AML-193 (cell line): ENCODE measurements at places on chromosomes 13 and 19.

DNA sequence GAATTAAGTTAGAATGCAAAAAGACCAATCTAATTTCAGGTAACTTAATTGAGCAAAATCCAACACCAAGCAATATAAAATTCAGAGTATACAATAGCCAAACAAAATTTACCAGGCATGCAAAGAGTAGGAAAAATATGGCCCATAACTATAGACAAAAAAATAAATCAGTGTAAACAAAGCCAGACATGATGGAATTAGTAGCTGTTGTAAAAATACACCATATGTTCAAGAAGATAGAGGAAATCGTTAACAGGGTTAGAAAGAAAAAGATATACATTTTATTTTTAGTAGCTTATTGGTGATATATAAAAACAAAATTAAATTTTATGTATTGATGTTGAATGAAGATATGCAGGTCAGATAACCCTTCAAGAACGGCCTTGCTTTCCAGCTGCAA, 621.1 kb upstream of the MIR17HG start:
- no peak for DNase-seq

DNA sequence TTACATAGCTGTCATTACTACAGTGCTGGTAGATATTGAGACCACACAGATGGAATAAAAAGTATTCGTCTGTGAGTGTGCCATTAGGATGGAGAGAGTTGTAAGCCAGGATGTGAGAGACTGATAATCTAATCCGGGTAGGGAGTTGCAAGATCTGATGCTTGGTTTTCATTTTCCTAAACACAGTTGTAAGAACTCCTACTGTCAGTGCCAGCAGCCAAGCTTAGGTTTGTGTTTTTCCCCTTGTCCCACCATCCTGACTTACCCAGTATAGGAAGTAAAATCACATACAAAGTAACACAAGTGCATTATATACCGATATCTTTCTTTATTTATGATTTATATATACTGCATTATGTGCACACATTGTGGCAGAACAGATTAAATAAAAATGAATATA, 726.4 kb upstream of the PCDH20 start:
- DNase-seq: no peak

GRCh38 chr19:56111601-56112312, 9.3 kb downstream of the ZNF787 start:
- no peak for DNase-seq

DNA sequence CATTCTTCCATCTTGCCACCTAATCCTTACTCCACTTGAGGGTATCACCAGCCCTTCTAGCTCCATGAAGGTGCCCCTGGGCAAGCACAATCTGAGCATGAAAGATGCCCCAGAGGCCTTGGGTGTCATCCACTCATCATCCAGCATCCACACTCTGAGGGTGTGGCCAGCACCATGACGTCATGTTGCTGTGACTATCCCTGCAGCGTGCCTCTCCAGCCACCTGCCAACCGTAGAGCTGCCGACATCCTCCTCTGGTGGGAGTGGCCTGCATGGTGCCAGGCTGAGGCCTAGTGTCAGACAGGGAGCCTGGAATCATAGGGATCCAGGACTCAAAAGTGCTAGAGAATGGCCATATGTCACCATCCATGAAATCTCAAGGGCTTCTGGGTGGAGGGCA, 3.1 kb upstream of the KLK3 start:
- no peak for DNase-seq

DNA sequence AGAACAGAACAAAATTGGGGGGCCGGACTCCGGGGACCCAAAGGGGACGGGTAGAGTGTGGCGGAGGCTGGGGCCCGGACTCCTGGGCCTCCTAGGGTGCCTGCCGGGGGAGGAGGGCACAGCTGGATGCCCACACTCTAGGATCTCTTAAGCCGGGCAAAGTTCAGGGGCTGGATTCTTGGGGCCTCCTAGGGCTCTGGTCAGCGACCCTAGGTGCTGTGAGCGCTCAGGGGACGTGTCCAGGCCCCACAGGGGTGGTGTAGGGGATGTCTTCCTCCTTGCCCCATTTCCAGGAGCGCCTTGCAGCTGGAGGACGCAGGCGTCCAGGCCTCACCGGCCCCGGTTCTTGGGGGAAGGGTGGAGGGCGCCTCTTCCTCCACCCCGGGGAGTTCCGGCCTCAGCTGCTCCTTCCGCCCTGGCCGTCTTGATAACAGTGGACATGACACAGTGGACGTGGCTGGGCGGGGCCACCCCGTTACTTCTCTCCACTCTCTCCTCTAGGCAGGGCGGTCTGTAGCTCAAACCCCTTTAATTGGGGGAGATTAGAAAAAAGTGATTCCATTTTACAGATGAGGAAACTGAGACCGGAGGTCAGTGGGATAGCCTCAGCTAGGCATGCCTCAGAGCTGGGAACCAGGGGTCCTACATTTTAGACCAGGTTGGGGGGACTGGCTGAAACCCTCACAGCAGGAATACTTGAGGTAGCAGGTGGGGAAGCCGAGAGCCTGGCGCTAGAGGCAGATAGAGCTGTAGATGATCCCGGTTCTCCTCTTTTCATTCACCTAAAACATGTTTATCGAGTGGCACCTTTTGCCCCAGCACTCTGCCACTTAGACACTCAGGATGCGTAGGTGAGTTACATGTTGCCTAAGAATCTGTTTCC, 705 bp downstream of the STXBP2 start:
- no peak for DNase-seq

- DNase-seq: no peak
Observed at GRCh38 chr19:48833977-48834376, 2.3 kb downstream of the HSD17B14 start.

GRCh38 chr19:18419699-18420460, 682 bp downstream of the SSBP4 start:
- peak; percentile 9 for DNase-seq

GRCh38 chr13:76091076-76091475, 454.9 kb downstream of the LMO7 start:
- no peak for DNase-seq
